ENCODE measurements at places on chromosomes 3 and 15.

DNA sequence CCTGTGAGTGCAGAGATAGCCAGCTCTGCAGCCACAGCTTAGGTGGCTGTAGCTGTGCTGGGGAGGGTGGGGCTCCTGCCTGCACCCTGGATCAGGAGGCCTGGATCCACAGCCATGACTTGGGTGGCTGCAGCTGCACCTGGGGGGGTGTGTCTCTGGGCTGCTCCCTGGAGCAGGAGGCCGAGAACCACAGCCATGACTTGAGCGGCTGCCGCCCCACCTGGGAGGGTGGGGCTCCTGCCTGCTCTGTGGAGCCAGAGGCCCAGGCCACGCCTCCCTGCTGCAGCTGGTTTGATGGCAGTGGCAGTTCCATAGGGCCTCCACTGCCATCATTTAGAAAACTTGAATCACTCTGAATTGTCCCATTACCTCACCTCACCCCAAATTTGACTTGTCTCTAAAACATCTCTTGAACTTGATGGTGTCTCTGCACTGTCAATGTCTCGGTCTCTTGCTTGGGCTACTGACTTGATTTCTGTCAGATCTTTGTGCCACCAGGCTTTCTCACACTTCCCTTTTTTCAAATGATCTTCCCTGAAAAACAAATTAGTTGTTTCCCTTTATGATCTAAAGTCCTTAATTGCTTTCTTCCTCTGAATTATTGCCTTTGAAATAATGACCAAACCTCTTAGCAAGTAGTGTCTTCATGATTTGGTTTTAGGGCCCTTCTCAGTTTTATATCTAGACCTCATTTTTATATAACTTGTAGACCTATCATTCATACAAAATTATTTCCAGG is 313.2 kb upstream of the MME start:
- DNase-seq: no peak

GRCh38 chr3:168085491-168086119 is 10.1 kb downstream of the GOLIM4 start:
- DNase-seq: no peak

DNA sequence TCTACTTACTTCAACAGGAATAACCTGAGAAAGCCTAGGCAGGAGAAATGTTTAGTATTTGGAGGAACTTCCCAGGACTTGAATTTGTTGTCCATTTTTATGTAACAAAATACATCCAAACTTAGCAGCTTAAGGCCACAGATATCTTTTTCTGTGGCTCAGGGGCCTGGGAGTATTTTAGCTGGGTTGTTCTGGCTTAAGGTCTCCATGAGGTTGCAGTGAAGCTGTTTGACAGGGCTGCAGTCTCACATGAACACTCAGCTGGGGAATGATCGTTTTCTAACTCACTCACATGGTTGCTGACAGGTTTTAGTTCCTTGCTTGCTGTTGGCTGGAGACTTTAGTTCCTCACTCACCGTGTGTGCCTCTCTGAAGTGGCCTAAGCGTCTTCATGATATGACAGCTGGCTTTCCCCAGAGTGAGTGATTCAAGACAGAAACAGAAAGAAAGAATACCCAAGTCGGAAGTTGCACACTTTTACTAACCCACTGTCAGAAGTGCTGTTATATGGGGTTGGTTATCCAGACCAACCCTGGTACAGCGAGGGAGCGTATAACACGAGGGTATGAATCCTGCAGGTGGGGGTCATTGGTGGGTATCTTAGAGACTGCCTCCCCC is 229.7 kb upstream of the TBL1XR1 start:
- no peak for DNase-seq

GRCh38 chr3:144165482-144165881 is 193.9 kb downstream of the DIPK2A start:
- DNase-seq: no peak

- peak; percentile 61 for DNase-seq
Observed at GRCh38 chr3:191499307-191500080, 38.5 kb downstream of the PYDC2 start.

DNA sequence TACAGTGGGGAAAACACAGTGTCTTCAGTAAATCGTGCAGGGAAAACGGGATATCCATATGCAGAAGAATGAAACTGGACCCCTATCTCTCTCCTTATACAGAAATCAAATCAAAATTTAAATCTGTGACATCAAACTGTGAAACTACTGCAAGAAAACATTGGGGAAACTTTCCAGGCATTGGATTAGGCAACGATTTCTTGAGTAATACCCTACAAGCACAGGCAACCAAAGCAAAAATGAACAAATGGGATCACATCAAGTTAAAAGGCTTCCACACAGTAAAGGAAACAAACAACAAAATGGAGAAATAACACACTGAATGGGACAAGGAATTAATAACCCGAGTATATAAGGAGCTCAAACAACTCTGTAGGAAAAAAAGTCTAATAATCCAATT is 165.3 kb downstream of the PLCL2 start:
- DNase-seq: no peak

GRCh38 chr3:164375995-164376394 is 702.3 kb downstream of the SI start:
- no peak for DNase-seq

- DNase-seq: no peak
Observed at GRCh38 chr15:101240358-101240757, 11.5 kb downstream of the CHSY1 start.

DNA sequence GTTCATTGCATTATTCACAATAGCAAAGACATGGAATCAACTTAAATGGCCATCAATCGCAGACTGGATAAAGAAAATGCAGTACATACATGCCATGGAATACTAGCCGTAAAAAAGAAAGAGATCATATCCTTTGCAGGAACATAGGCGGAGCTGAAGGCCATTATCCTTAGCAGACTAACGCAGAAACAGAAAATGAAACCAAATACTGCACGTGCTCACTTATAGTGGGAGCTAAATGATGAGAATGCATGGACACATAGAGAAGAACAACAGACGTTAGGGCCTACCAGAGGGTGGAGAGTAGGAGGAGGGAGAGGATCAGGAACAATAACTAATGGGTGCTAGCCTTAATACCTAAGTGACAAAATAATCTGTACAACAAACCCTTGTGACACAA is 57.9 kb downstream of the RASA2 start:
- DNase-seq: no peak

- no peak for DNase-seq
Observed at GRCh38 chr15:101342056-101342455, 47.0 kb upstream of the SNRPA1 start.

DNA sequence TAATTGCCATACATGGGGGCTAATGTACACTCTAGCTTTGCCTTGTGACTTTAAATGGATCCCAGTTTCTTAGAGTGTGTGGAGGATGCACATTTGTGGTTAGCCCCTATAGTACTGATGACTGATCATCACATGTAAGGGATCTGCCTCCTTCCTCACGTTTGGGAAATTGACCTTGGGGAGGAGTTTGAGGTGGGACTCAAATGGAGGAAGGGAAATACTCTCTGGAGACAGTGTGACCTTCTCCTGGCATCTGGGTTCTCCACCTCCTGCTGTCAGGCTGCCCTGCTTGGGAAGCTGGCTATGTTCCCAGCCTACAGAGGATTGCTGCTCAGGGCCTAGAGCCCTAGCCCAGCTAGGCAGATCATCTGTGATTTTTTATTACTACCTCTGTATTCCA is 48.7 kb downstream of the PPM1L start:
- no peak for DNase-seq

GRCh38 chr3:157116017-157116416 is 43.9 kb downstream of the CCNL1 start:
- no peak for DNase-seq

DNA sequence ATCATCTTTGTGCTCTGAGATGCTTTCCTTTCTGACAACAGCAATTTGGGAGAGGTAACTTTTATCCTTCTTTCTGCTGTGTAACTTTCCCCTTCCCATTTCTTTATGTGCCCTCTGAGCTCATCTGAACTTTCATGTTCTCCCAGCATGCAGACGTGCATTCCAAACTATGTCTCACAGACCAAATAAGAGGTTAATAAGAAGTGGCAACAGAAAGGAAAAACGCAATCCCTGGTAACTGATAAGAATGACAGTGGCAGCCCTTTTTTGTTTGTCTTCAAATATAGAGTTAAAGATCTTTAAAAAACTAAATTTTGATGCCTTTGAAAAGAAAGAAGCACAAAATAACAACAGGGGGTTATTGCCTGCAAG is 533.4 kb downstream of the FOXP1 start:
- DNase-seq: no peak

- no peak for DNase-seq
Observed at GRCh38 chr15:29704950-29705597, 117.2 kb downstream of the TJP1 start.

- no peak for DNase-seq
Observed at GRCh38 chr3:44058868-44059203, 182.8 kb upstream of the TOPAZ1 start.

- no peak for DNase-seq
Observed at GRCh38 chr15:99315636-99316035, 64.4 kb downstream of the LRRC28 start.

GRCh38 chr3:85007195-85008094 is 48.7 kb downstream of the CADM2 start:
- DNase-seq: no peak

DNA sequence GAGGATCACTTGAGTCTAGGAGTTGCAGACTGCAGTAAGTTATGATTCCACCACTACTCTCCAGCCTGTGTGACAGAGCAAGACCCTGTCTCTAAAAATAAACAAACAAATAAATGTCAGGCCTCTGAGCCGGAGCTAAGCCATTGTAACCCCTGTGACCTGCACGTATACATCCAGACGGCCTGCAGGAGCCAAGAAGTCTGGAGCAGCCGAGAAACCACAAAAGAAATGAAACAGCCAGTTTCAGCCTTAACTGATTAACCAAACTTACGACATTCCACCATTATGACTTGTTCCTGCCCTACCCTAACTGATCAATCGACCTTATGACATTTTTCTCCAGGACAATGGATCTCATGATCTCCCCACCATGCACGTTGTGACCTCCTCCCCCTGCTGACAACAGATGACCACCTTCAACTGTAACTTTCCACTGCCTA is 32.5 kb upstream of the ZKSCAN7 start:
- DNase-seq: no peak

- DNase-seq: no peak
Observed at GRCh38 chr15:86663304-86663703, 583.6 kb downstream of the AGBL1 start.

DNA sequence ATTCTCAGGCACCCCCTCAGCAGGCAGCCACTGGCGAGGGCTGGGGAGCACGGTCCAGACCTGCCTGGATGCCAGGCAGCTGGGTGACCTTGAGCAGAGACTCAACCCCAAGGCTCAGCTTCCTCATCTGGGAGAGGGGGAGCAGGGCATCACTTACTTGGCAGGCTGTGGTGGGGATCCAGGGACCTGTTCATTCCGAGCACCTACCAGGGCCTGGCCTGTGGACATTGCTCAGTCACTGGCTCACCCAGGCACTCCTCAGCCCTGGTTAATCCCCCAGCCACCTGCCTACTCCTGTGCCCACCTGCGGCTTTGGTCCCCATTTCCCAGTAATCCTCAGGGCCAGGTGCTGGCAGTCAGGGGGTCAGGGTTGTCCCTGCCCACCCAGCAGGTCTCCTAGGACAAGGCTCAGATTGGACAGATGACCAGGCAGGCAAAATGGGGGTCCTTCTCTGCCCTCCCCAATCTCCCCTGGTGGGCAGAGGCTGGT is 9.3 kb upstream of the RPL29 start:
- DNase-seq: no peak

DNA sequence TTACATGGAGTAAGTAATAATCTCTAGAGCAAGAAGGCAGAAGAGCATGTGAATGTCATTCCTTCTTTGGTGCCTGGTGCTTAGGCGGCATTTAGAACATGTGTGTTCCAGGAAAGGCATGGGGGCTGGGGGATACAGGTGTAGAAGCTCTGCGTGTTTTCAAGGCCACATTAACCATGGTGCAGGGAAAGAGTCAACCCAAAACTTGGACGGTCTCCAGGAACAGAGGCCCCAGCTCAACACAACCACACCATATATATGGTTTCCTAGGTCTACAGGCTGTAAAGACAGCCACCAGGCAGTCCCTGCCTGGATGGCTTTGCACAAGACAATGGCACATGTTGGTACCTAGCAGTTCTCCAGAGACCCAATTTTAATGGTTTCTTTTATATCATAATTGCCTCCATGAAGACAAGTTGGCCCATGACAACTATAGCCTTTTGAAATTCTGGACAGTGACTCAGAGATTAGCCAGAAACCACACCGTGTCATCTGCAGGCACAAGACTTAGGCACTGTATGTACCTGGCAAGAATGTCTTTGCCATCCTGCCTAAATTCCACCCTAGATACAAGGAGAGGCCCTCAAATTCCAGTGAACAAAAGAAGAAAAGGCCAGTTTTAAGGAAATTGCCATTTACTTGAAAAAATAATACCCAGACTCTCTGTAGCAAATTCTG is 25.0 kb upstream of the DGKG start:
- no peak for DNase-seq

DNA sequence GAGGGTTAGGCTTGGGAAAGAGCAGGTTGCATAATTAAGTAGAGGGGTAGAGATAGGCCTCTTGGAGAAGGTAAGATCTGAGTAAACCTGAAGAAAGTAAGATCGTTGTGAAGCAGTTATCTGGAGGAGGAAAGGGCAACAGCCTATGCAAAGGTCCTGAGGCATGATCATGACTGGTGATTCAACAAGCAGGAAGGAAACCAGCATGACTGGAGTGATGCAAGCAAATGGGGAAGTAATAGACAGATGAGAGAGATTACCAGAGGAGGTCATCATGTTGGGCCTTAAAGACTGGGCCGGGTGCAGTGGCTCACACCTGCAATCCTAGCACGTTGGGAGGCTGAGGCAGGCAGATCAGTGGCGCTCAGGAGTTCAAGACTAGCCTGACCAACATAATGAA is 360.2 kb downstream of the EPHB1 start:
- no peak for DNase-seq

- DNase-seq: no peak
Observed at GRCh38 chr3:17156864-17157263, 272.1 kb downstream of the PLCL2 start.

- DNase-seq: no peak
Observed at GRCh38 chr3:12629560-12629959, 34.4 kb downstream of the RAF1 start.

GRCh38 chr3:166169681-166170080 is 332.5 kb upstream of the BCHE start:
- no peak for DNase-seq

GRCh38 chr15:82597815-82598214 is 49.3 kb downstream of the CPEB1 start:
- DNase-seq: no peak

GRCh38 chr3:168558728-168559411 is 463.1 kb upstream of the GOLIM4 start:
- DNase-seq: no peak

- no peak for DNase-seq
Observed at GRCh38 chr3:5250467-5251195, 63.1 kb downstream of the EDEM1 start.

GRCh38 chr15:68993276-68993675 is 21.2 kb upstream of the NOX5 start:
- no peak for DNase-seq
